ENCODE measurements at places on chromosomes 3 and 15. TPM values are rescaled to one million over a fixed set of nuclear protein-coding genes. Genes with fewer than 3 reads are reported as not detected.

Gene SMCO1
- 0.34 TPM for total RNA-seq

Gene SEMA5B
- not detected for total RNA-seq

Gene DGKG
- 0.50 TPM for total RNA-seq

Gene SEMA7A
- 24.7 TPM for total RNA-seq

Gene P2RY14
- total RNA-seq = not detected

Gene SLC2A2
- total RNA-seq = not detected

Gene TMC3
- total RNA-seq = not detected

Gene CAMKV
- not detected for total RNA-seq

Gene PYGO1
- 5.9 TPM for total RNA-seq

Gene NUTM1
- not detected for total RNA-seq

Gene RLBP1
- total RNA-seq = not detected

Gene SHQ1
- total RNA-seq = 14.3 TPM

Gene ITPKA
- total RNA-seq = 15.6 TPM

Gene CATSPER2
- 0.15 TPM for total RNA-seq

Gene SLC49A4
- total RNA-seq = 12.5 TPM

Gene CCR1
- total RNA-seq = not detected

Gene GOLGA8G
- not detected for total RNA-seq

Gene GOLGA8M
- not detected for total RNA-seq

Gene BBX
- 35.1 TPM for total RNA-seq

Gene SI
- not detected for total RNA-seq

Gene ECE2
- not detected for total RNA-seq

Gene STRIT1
- not detected for total RNA-seq

Gene PPP2R3A
- 9.8 TPM for total RNA-seq

Gene CLDND1
- 80.7 TPM for total RNA-seq

Gene POMGNT2
- 17.8 TPM for total RNA-seq

Gene TNFAIP8L3
- total RNA-seq = 2.1 TPM

Gene TGM5
- not detected for total RNA-seq

Gene CFAP44
- 0.17 TPM for total RNA-seq

Gene ESYT3
- total RNA-seq = 0.17 TPM

Gene KBTBD13
- not detected for total RNA-seq

Gene ZBBX
- total RNA-seq = not detected

Gene KIF7
- total RNA-seq = 7.6 TPM

Gene CFAP91
- total RNA-seq = 0.50 TPM

Gene SERPINI1
- 2.1 TPM for total RNA-seq

Gene CHRM5
- not detected for total RNA-seq

Gene MOBP
- not detected for total RNA-seq

Gene CTXN2
- not detected for total RNA-seq

Gene TICRR
- 10.3 TPM for total RNA-seq

Gene GJD2
- not detected for total RNA-seq

Gene GRM7
- total RNA-seq = not detected

Gene IMPG2
- under 0.01 TPM for total RNA-seq

Gene GYG1
- 41.5 TPM for total RNA-seq

Gene FNDC3B
- total RNA-seq = 23.3 TPM

Gene SLC51B
- not detected for total RNA-seq

Gene IGDCC3
- total RNA-seq = under 0.01 TPM

Gene OIP5
- total RNA-seq = 21.3 TPM

Gene PIERCE2
- 2.4 TPM for total RNA-seq

Gene C2CD4B
- total RNA-seq = not detected

Gene UCN2
- total RNA-seq = 1.9 TPM

Gene RTP1
- not detected for total RNA-seq

Gene UROC1
- not detected for total RNA-seq
